ENCODE measurements at places on chromosomes 16 and 17.

DNA sequence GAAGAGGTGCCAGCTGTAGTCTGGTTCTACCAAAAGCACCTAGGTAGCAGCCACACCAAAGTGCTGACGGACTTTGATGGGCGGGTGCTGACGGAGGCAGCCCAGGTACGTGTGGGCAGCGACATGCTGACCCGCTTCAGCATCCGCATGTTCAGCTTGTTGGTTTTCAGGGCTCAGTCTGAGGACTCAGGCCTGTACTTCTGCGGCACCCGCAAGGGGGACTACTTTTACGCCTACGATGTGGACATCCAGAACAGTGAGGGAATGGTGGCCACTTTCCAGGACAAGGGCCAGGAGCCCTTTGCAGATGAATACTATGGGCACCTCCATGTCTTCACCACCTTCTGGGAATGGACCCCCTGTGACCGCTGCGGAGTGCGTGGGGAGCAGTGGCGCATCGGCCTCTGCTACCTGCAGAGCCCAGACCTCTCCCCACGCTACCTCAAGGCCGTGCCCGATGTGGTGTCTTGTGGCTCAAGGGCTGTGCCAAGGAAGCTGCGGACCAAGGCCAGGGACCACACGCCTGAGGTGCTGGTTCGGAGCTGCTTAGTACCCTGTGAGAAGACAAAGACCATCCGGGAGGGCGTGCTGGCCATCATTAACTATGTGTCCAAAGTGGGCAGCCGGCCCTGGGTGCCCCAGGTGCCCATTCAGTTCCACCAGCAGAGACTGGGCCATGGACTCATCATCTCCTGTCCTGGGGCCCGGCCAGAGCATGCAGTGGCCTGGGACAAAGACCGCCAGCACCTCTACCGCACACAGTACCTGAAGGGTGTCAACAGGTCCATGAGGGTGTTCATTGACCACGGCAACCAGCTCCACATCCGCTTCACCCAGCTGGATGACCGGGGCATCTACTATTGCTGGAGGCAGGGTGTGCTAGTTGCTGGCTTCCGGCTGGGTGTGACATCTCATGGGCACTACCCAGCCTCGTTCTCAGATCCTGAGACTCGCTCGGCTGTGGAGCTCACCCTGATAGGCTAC is 5.0 kb upstream of the EFTUD2 start:
- DNase-seq, result no peak

GRCh38 chr17:6981426-6981825 is 14.4 kb upstream of the ALOX12 start:
- DNase-seq, result no peak

DNA sequence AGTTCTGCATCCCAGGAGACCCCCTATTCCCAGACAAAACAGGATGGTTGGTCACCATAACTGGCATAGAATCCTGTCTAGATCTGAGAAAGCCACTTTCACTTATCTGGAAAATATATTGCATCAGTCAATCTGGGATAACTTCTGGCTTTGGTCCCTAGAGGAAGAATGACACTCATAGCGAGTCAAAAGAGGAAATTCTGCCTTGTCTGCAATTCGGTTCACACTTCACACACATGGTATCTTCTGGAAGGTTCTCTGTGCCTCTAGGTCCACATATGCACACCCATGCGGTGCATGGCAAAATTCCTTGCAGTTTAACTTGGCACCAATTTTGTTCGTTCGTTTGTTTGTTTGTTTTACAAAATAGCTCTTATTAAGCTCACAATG is 49.2 kb upstream of the WSCD1 start:
- DNase-seq, result no peak

DNA sequence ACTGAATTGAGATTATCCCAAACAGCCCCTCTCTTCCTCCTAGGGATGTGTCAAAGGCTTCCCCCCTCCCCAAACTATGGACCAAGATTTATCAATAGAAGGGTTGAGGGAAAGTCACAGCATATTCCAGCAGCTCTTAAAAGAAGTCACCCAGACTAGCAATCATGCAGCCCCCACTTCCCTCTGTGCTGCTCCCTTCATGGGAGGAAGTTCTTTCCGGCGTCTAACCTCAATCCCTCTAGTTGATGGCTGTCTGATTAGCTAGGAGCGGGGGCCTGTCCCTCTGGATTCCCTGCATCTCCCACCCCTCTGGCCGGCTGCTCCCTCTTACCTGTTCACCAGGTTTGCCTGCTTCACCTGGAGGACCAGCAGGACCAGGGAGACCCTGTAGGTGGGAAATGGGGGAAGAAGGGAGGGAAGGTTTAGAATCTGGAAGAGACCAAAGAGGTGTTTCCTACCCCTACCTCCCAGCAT is 9.2 kb downstream of the COL1A1 start:
- DNase-seq, result no peak

DNA sequence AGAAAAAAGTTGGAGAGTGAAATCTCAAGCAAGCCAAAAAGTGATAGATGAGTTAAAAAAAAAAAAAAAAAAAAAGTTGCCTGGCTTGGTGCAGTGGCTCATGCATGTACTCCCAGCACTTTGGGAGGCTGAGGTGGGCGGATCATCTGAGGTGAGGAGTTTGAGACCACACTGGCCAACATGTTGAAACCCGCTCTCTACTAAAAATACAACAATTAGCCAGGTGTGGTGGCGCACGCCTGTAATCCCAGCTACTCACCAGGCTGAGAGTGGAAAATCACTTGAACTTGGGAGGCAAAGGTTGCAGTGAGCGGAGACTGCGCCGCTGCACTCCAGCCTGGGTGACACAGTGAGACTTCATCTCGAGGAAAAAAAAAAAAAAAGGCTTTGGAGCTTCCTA is 668.8 kb downstream of the WWOX start:
- no peak for DNase-seq

GRCh38 chr16:17768257-17768656 is 297.5 kb upstream of the XYLT1 start:
- no peak for DNase-seq

DNA sequence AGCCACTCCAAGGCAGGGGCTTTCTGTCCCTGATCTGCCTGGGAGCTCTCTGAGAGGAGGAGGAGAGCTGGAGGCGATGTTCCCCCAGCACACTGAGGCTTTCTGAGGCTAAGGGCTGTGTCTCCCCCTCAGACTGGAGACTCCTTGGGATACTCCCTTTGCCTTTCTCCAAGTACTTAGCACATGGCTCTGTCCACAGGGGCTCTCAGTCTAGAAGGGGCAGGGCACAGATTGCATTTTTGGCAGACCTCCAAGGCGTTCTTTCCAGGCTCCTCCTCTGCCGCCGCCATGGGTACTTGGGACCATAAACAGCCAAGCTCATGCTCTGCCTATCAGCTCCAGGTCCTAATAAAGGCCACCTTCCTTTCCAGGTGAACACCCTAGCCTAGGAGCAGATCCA is 1.8 kb upstream of the GIP start:
- DNase-seq, result no peak

GRCh38 chr17:55620945-55621344 is 101.7 kb downstream of the TMEM100 start:
- DNase-seq, result no peak

DNA sequence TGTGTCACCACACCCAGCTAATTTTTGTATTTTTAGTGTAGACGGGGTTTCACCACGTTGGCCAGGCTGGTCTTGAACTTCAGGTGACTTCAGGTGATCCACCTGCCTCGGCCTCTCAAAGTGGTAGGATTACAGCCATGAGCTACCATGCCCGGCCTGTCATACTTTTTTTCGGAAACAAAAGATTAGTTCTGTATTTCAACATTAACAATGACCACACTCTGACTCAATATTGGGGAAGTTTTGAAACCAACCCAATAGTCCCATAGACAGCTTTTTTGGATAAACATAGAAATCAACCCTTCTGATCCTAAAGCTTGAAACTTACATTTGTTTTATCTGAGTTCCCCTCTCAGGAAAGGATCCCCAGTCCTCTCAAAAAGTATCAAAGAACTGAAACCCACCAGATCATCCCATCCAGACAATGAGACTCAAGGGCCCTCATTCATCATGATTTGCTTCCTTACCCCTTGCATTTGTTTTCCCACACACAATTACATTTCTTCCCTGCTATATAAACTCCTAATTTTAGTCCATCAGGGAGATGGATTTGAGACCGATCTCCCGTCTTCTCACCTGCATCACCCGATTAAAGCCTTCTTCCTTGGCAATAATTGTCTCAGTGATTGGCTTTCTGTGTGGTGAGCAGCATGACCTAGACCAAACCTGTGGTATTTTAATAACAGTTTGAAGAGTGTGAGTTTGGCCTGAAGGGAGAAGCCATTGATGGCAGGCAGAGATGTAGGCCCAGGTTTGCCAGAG is 7.2 kb upstream of the AGRP start:
- no peak for DNase-seq

DNA sequence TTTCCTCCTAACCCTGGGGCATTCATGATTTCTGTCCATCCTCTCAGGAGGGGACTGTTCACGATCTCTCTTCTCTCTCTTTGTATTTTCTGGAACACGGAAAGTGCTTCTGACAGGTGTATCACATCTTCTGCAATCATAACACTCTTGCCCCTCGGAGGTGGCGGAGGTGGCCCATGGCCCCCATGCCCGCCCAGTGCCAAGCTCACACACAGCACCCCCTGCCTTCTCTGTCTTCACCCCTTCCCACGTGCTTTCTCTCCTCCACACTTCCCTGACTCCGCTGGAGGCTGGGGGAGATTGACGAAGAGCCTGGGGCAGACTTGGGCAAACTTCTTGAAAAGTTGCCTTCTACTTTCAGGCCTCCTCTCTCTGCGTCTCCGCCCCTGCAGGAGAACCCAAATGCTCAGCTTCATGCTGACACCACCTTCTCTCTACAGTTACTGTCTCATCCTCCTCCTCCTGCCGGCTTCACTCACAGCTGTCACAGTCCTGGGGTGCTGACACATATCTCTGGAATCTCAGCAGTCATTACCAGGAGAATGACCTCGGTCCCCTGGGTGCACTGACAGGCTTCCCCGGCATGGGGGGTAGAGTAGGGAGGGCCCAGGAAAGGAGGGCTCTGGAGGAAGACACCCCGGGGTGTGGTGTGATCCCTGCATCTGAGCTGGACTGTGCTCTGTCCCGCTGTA is 127.1 kb downstream of the ENGASE start:
- peak; percentile 14 for DNase-seq
